ENCODE measurements at places on chromosomes 7 and 10.

DNA sequence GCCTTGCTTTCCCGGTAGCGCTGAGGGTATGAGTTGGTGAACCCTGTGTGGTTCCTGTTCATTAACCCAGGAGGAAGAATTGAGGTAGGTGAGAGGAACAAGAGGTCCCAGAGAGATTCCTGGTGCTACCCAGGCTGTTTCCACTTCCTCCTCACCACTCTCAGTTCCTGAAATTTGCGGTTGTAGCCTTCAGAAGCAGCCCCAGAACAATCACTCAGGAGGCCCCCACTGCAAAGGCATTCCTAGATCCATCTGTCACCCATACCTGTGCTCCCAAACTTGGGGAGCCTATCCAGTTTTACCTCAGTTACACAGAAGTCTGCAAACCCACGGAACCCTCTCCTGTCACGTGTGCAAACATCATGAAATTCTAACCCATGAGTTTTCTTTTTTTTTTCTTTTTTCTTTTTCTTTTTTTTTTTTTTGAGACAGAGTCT lies 9.0 kb upstream of the PIP4K2A start:
- no peak for DNase-seq

DNA sequence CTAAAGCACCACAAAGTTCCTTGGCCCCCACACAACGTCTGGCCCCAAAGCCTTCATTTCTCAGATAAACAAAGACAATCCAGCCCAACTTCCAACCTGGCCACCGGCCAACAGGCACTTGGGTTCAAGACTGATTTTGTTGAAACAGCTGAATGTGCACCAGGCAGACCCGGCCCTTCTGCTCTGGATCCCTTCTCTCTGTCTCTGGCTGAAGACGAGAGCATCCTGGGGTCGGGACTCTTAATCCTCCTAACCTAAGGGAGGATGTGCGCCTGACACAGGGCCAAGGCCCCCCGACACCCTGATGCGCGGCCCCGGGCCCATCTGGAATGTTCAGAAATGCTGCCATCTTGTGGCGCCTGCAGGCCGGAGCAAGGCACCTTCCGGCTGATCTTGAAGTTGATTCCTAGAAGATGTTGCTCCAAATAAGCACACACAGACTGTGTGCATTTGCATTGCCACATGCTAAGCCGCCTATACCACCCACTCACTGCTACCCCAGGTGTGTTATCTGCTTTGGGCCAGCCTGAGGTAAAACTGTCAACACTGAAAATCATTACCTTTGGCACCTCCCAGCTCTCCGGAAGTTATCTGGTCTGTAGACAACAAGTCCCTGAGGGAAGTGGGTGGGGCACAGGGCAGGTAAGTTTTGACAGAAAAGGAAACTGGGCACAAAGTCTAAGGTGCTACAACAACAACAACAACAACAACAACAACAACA lies 98.4 kb upstream of the HABP2 start:
- DNase-seq = no peak

GRCh38 chr10:14413523-14413922 lies 82.8 kb upstream of the FRMD4A start:
- no peak for DNase-seq

DNA sequence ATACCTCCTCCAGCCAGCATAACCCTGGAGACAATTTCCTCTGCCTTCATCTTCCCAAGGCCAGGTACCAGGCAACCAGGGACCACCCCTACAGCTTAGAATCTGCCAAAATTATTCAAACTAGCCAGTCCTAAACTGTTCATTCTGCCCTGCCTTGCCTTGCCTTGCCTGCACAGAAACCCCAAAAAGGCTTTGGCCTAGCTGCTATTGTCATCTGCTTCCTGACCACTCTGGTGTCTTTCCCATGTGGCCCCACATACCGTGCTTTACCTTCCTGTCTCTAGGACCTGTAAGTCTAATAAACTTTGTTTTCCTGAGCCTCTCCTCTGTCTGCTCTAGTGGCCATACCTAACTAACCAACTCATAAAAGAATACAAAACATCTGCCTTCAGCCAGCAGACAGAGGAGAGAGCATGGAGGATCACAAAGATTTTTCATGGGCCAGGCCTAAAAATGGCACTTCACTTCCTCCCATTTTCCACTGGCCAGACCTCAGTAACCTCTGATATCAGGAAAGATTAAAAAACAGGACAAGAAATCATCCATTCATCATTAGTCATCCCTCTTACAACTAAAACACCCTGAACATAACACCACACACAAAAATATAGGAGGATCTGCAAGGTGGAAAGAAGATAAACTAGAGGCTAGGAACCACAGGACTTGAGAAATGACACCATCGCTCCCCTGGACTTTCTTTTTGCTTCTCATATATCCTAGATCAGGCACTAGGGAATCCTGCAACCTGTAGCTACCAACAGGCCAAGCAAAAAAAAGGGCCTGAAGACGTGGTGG lies 51.5 kb downstream of the IMMP2L start:
- no peak for DNase-seq

- no peak for DNase-seq
These were observed 5.1 kb downstream of the PRXL2A start for GRCh38 chr10:80413271-80413996.

DNA sequence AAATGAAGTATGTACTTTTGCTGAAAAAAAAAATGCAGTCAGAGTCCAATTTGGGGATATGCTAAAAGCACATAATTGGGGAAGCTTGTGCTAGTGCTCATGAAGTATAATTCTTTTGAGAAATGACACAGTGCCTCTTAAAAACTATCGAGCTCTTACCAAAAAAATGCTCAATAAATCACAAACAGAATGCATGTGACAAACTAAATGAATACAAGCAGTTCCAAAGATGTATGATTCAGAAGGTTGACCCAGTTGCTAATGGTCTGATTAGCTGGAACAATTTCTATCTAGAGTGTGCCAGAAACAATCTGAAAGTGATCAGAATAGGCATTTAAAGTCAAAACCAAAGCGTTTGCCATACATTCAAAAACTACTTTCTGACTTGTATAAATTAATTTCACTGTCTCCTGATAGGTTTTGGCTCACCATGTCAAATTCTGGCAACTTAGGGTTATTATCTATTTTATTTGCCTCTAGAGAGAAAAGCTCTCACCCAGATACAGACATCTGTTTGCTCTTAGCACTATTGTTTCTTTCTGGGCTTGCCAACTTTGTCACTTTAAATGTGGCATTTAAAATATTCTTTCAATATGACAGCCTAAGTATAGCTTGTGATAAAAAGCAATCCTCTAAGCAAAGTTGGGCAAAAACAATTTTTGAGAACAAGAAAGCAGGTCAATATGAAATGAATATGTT lies 114.7 kb upstream of the AHR start:
- DNase-seq = no peak

DNA sequence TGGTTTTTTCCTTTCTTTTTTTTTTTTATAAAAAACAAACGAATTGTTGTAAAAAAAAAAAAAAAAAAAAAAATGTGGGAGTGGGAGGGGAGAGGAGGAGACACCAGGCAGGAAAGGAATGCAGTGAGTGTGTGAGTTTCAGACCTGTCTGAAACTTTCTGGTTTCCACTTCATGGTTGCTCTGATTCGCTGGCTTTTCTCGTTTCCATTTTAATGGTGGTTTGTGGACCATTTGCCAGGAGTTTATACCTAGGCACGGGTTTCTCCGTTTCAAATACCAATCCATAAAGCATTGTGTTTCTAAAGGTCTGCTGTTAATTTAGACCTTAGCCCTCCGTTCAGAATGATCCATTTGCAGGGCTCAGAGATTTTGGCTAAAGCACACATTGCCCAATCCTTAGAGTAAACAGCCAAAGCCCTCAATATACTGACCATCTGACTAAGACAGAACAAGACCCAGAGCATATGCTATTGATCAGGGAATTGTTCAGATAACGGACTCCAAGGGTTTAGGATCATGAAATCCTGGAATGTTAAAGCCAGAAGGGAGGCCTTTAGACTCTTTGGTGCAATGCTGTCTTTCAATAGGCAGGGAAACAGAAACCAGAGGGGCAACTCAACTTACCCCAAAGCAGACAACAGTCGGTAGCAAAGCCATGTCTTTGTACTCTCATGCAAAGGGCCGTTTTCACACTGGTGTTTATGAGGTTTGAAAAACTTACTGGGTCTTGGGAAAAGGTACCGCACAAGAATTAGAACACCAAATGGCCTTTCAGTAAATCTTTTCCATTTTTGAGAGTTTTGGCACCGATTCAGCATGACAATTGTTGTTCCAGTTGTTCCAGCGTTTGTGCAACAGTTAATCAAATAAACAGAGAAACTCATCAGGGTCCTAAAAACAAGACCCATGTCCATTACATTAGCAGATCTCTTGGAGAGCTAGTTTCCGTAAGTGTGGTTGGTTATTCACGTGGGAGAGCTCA lies 94.3 kb upstream of the AGBL3 start:
- no peak for DNase-seq

DNA sequence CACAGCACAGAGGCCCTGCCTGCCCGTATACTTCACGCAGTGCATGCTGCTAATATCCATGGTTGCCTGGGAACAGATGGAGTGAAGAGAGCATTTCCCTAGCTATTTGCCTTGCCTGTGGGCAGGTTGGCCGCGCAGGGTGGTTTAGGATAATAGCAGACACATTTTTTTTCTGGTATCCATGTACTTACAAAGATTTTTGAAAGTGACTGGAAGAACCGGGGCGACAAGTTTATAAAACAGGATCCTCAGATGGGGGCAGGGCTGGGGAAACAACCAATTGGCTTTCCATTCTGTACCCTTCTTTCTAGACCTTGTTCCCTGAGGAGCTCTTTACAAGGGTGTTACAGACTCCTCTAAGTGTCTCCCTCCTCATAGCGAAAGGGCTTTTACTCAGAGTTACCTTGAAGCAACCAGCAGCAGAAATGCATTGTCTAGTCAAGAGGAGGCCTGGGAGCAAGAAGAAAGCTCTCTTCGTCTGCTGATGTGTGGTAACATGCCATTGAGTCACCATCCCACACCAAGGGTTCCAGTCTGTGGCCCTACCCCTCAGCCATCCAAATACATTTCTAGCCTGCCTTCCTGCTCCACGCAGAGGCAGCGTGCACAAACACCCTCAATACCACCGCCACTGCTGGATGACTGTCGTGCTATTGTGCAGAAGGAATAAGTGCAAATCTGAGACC lies 31.5 kb downstream of the MTURN start:
- no peak for DNase-seq

Data from esophagus squamous epithelium (tissue), 5 donors.